ENCODE measurements at places on chromosomes 1 and 21.

DNA sequence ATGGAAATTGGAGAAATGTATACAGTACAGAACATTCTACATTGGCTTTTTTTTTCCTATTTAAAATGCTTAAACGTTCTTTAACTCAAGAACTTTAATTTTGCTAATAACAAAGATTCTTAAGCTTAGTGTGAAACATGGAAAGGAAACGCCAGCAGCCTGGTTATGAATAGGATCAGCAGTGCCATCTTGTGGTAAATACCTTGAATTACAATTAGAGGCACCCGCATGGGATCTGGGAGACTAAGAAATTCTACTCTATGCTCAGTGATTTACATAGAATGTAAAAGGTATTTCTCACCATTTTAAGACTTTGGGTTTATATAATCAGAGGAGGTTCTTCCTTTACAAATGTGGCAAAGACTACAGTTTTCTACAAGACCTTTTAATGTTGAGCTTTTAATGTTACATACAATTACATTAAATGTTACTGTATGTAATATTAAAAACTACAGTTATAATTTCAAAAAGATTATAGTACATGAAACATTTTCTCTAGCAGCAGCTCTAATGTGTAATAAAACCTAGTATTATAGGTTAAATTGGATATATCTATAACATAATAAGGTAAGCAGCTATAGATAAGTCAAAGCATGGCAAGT is 32.1 kb upstream of the APOBEC4 start:
- peak; percentile 65 for DNase-seq

- no peak for DNase-seq
Observed at GRCh38 chr1:30048905-30049304, 674.5 kb downstream of the MATN1 start.

DNA sequence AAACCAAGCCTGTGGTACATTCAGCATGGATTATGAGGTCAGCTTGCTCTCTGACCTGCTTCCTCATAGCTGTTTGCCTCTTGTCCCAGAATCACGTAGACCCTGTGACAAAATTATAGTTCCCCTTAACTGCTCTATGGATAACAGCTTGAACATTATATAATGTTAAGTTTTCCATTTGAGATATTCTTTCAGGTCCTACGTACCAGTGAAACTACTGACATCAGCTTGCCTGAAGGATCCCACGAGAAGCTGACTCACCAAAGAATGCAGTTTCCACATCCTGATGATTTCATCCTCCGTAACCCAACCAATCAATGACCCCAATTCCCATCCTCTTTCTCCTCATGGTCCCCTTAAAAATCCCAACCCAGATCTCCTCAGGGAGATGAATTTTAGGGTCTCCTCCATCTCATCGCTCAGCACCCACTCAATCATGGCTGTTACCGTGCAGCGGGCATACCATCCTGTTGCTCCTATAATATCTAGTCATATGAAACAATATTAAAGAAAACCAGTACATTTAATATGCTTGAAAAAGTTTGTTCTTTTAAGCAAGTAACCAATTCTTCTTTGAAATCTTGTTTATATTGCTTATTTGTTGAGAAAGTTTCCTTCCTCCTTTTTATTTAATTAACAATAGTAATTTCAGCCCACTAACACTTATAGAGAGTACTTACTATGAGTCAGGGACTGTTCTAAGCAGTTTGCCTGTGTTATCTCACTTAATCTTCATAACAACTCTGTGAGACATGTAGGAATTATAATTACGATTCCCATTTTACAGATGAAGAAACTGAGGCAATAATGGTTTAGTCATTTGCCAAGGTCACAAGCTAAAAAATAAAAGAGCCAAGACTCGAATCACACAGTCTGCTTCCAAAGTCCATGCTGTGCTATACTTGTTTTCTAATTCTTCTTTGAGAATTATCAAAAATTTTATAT is 27.4 kb downstream of the CHML start:
- peak; percentile 76 for DNase-seq

DNA sequence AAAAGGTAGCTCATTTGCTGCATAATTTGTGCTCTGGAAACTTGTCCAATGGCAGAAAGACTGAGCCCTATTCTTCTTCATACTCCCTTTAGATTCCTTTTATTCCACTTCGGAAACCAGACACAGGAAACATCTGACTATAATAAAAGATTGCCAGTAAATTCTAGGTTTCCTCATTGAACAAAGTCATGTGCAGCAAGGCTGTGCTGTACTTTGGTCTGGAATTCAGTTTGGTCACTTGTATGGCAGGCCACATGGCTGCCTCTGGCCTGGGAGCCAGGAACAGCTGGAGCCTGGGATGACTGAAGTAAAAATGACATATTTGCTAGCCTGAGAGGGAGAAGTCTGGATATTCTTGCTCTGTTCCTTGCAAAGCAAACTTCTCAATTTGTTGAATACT is 79.6 kb downstream of the ST3GAL3 start:
- DNase-seq: no peak

DNA sequence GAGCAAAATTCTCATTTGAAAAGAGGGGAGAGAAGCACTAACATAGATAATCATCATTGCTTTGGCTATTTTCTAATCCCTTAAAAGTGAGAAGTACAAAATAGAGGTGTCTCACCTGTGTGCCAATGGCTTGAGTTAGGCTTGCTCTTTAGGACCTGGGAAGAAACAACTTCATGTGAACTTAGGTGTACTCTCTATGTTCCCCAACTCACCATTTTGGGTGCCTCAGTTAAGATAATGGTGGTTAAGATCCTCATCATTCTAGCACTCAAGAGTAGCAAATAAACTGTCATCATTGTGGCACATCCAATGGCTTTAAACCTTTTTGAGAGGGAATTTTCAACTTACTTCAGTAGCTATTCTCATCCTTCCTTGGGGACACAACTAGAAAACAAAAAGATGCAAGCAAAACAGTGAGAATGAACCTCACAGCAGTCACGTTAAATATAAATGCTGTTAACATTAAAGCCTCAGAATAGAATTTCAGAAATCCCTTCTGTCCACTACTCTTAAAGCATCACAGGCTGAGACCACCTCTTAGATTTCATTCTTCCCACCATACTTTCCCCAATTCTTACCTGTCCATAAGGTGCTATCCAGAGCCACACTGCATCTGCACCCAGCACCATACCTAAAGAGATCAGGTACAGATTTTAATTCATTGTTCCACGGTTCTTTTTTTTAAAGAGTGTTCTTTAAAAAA is 1.2 kb downstream of the GAS5 start:
- DNase-seq: no peak

GRCh38 chr1:86155807-86156565 is 586 bp downstream of the COL24A1 start:
- DNase-seq: peak; percentile 57

- no peak for DNase-seq
Observed at GRCh38 chr1:215484171-215484939, 82.7 kb upstream of the KCTD3 start.

DNA sequence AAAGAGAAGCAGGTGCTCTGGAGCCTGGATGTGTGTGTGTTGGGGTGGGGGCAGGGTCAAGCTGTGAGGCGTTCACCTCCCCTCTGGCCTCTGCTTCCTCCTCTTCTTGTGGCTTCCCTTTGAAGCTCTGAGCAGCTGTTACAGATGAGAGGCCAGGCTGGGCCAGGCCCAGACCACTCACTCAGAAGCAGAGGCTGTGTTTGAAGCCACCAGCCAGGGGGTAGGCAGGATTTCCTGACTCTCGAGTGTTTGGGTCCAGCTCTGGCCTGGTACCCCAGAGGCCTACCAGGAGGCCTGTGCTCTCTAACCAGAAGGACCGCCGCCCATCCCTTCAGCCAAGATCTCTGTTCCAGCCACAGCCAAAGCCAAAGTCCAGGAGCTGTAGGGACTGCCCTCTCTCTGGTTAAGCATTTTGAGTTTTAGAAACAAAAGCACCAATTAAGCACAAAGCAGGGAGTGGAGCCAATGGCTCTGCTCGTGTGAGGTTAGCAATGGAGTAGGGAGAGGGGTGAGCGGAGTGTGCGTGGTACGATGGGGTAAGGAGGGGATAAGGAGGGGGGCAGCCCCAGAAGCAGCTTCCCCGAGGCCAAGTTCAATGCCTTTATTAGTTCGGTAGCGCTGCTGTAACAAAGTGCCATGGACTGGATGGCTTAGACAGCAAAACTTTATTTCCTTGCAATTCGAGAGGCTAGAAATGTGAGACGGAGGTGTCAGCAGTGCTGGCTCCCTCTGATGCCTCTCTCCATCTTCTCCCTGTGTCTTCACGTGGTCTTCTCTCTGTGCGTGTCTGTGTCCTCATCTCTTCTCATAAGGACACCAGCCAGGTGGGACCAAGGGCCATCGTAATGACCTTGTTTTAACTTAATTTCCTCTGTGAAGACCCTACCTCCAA is 20.5 kb downstream of the RCSD1 start:
- peak; percentile 53 for DNase-seq

DNA sequence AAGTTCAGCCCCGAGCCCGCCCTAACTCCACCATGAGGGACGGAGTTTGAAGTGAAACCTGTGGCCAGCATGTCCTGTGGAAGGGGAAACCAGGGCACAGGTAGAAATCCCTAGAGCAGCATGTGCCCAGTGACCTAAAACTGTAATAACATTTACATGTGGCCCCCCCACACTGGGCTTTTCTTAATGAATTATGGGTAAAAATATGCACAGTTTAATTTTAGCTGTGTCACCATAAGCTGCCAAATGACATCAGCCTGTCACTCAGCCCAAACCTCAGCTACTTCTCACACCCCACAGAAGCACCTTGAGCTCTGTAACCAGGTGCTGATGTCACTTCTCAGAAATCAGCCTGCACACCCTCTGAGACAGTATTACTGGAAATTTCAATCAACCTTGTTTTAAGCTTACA is 50.0 kb upstream of the SLC19A1 start:
- no peak for DNase-seq

- DNase-seq: no peak
Observed at GRCh38 chr1:92907949-92908684, 53.1 kb downstream of the DIPK1A start.

DNA sequence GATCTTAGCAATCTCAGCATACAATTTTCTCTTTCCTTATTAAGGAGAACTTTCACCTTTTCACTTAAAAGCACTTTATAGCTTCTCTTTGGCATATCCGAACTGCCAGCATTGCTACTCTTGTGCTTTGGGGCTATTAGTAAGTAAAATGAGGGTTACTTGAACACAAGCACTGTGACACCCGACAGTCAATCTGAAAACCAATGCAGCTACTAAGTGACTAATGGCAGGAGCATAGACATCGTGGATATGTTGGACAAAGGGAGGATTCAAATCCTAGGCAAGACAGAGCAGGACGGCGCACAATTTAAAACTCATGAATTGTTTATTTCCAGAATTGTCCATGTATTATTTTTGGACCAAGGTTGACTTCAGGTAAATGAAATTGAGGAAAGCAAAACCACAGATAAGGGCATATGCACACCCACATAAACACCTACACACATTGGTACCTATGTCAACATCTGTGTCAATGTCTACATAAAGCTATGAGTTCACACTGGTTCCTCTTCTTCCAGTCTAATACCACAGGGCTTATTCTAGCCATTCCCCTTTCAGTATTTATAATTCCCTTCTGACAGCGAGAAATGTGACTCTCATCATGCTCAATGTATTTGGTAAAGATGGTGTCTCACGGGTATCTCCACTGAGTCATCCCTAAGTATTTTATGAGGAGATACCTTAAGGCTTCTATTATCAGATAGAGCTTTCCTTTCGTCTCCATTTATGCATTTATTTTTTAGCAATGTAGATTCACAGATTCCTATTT is 75.3 kb upstream of the RALGPS2 start:
- peak; percentile 9 for DNase-seq

DNA sequence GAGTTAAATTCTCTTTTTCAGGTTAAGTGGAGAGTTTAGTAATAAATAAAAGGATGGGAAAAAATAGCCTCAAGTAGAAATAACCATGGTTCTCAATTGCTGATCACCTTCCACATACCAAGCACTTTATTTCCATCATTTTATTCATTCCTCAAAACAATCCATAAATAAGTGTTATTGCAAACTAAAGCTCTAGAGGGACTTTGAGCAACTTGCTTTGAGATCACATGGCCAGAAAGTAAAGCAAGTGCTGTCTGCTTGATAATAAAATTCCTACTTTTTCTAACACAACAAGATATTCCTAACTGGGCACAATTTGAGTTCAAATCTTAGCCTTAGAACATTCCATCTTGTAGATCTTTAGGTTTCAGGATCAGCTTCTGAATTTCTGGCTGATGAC is 97.1 kb upstream of the C1orf87 start:
- DNase-seq: no peak

GRCh38 chr1:70083519-70083918 is 121.9 kb downstream of the LRRC40 start:
- peak; percentile 28 for DNase-seq

- no peak for DNase-seq
Observed at GRCh38 chr1:214727274-214727673, 124.3 kb downstream of the CENPF start.

- no peak for DNase-seq
Observed at GRCh38 chr21:31647650-31648049, 11.8 kb upstream of the SOD1 start.

DNA sequence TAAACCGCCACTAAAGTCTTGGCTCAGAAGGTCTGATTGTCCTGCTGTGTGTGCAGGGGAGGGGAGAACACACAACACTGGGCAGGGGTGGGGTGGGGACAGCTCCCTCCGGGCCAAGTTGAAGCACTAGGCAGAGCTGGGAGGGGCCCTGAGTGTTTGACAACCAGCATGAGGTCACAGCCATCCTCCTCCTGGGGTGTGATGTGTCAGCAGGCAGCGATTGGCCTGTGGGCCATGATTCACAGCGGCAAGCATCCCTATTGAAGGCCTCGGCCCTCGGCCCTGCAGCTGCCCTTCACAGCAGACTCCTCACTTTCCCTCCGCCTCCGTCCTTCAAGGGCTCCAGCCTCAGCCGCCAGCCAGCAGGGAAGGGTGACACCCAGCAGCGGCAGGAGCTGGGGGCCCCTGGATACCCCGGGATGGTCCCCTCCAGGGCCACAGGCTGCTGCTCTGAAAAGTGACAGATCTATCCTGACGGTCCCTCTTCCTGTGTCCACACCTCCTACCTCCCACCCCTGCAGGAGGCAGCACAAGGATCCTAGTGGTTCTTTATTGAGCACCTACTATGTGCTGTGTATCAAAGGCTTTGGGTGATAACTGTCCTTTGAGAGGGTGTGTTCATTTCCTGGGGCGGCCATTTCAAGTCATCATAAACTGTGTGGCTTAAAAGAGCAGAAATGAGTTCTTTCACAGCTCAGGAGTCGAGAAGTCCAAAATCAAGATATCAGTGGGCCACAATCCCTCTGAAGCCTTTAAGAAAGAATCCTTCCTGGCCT is 66.0 kb upstream of the SLC25A33 start:
- DNase-seq: no peak

GRCh38 chr1:51482881-51483280 is 36.2 kb downstream of the EPS15 start:
- no peak for DNase-seq

Data from suppressor macrophage (primary cell).